H1 (cell line): ENCODE measurements at places on chromosomes 7 and 10. TPM values are rescaled to one million over a fixed set of nuclear protein-coding genes. Genes with fewer than 3 reads are reported as not detected.

- no peak for DNase-seq
These were observed 12.3 kb upstream of the NRF1 start for GRCh38 chr7:129599174-129599573.

DNA sequence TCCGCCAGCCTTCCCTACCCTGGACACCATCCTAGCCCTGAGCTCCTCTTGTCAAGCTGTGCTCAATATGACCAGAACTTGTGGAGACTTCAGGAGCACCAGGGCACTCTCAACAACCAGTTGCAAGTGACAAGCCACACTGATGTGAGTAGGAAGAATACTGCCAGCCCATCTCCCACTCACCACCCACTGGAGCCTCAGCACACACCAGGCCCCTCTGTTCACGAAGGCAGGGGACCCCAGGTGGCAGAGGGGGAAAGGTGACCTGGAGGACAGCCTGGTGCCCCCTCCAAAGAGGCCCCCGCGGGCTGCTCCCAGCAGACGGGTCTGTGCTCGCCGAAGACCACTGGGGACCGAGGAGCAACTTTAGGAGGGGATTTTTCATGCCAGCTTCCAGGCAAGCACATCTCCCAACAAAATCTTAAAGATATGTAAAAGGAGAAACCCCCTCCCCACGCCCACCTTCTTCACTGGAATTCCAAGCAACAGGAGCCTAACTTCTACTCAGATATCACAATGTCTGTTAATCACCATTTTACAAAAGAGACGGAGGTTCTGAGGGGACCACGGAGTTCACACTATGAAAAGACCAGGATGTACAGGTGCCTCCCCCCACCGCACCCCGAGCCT lies 1.0 kb downstream of the MMD2 start:
- DNase-seq: peak; percentile 52

DNA sequence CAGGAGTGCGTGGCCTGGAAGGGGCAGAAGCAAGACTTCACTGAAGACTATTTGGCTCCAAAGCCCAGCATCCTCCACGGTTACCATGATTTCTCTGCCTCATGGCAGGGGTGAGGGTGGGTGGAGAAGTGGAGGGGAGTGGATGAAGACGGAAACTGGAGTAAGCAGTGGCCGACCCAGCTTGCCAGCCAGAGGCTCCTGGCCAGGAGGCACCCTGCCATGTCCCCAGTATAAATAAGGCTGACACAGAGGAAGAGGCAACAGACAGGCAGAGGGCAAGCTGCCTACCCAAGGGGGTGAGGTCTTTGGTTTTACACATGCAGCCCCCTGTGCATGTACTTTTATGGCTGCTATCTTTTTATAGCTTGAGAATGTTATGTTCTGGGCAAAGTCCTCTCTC lies 102.6 kb upstream of the TBX20 start:
- DNase-seq: no peak

GRCh38 chr7:2729893-2730716 lies 42.1 kb downstream of the AMZ1 start:
- DNase-seq: no peak

DNA sequence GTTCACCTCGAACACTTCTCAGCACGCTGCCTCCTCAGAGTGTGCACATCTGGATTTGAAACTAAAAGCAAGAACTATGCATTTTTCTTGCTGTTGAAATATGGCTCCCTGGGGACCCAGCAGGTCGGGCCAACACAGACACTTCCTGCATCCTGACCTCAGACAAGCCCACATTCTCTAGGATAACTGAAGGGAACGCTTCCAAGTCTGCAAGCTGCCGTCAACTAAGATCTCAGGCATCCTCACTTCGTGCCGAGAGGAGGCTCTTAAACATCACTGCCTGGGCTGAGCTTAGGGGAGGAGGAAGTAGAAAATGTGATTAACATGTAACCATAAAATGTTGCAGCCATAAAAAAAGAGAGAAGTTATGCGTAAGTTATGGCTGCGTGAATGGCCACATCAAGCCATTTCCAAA lies 65.5 kb downstream of the PYROXD2 start:
- no peak for DNase-seq

DNA sequence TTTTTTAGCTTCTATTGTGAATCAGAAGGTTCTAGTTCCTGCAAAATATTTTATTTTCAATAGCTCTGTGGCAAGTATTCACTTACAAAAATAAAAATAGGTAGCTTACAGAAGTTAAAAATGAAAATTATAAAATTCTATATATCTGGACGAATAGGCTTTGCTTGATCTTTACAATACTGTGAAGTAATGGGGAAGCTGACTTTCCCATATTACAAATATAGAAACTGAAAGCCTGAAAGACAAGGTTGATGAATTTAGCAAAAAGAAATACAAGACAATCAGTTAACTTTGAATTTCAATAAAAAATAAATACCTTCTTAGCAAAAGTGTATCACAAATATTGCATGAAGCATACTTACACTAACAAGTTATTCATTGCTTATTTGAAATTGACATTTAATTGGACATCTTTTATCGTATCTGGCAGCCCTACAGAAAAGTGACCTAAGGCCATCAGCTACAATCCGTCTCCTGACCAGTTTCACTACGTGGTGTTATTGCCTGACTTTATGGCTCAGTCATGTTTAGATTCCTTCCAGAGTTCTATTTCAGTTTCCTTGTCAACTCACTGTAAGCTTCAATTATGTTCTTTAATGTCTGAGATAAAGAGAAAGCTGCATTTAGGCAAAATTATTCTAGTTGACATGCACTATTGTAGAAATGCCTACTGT lies 310.5 kb upstream of the HGF start:
- DNase-seq: no peak

GRCh38 chr10:14032406-14032998 lies 298.2 kb downstream of the FRMD4A start:
- DNase-seq: peak; percentile 96

DNA sequence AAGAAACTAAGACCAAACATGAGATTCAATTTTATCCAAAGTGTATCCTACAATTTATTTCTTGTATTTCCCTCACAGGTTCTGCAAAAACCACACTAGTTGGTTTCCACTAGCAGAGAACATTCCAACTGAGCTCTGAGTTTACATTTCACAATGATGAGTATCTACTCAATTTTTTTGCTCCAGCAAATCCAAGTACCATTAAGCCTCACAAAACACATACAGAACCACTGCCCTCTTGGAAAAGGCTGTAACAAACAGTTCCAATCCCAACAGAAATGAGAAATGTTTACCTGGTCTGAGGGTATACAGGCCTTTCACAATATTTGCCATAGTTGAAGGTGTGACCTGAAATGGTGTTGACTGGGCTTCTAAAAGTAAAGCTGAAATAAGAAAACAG lies 59.9 kb downstream of the CACUL1 start:
- no peak for DNase-seq

GRCh38 chr10:119526621-119527592 lies 15.6 kb downstream of the RGS10 start:
- DNase-seq: no peak

DNA sequence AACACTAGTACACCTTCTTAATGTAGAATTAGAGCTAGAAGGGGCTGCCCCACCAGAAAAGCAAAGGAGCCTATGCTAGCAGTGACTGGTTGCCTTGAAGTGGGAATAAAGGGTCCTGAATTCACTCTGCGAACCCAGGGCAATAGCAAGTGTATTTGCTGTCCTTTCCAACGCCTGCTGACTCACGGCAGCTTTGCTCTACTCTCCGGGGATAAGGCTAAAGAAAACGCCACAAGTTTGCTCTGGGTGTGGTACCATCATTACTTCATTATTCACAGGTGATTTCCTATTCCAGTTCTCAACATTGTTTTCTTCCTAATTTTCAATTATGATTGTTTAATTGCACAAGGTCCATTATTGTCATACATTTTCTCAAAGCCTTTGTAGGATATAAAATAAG lies 220.5 kb upstream of the AOAH start:
- DNase-seq: no peak

DNA sequence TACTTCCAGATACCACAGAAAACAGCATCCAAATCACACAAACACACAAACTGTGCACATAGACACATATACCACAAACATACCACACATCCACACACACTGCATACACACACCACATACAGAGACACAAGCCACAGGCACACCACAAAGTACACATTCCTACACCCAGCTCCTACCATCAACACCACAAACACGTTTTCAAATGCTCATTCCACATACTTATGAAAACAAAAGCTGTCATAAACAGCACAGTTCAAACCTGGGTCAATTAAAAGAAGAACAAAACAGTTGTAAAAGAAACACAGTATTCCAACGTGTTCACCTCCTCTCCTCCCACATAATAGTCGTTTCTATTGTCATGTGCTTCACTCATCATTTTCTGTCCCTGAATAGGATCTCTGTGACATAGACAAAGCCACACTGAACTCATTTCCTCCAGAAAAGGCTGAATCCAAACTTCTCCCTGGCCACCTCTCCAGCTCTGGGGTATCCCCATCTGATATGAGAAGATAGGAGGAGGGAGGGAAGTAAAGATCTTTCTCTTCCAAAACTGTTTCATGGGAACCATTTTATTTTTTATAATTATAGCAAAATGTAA lies 89.2 kb downstream of the CXCL12 start:
- no peak for DNase-seq

- no peak for DNase-seq
These were observed 20.0 kb downstream of the AKR1D1 start for GRCh38 chr7:138095972-138096935.

DNA sequence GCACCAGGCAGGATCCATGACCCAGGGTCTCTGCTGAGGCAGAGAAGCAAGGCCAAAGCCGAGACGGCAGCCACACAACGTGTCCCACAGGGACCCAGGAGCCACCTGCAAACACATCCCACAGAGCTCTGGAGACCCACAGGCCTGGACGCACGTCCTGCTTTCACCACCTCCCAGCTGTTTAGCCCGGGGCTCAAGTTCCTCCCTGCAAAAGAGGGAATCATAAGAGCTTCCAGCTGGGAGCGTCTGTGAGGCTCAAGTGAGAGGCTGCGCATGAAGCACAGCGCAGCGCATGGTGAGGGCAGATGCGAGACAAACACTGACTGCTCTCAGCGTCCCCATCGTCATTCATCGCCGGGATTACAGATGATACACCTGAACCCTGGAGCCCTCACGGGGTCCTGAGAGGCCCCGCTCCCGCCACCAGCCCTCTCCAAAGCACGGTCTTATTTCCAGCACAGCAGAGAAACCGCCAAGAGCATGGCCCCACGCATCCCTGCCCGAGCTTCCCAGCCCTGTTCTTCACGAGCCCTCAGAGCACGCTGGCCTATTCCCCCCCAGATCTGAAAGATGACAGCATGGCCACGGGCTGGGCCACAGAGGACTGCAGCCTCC lies 88.7 kb downstream of the MAD1L1 start:
- DNase-seq: no peak

The TSC22D4 gene
- 20.3 and 24.1 TPM in 2 replicates for total RNA-seq

The LIPJ gene
- not detected in 2 replicates for total RNA-seq

The ITPRID1 gene
- 0.13 and 0.47 TPM in 2 replicates for total RNA-seq

The CADPS2 gene
- 19.7 and 22.3 TPM in 2 replicates for total RNA-seq

The ODAD2 gene
- total RNA-seq: 4.1 and 4.3 TPM in 2 replicates

The UNC5B gene
- total RNA-seq: 31.8 and 31.9 TPM in 2 replicates
